ENCODE measurements at places on chromosomes 13 and 19.

GRCh38 chr13:71712988-71713653, 153.9 kb downstream of the DACH1 start:
- DNase-seq = no peak

DNA sequence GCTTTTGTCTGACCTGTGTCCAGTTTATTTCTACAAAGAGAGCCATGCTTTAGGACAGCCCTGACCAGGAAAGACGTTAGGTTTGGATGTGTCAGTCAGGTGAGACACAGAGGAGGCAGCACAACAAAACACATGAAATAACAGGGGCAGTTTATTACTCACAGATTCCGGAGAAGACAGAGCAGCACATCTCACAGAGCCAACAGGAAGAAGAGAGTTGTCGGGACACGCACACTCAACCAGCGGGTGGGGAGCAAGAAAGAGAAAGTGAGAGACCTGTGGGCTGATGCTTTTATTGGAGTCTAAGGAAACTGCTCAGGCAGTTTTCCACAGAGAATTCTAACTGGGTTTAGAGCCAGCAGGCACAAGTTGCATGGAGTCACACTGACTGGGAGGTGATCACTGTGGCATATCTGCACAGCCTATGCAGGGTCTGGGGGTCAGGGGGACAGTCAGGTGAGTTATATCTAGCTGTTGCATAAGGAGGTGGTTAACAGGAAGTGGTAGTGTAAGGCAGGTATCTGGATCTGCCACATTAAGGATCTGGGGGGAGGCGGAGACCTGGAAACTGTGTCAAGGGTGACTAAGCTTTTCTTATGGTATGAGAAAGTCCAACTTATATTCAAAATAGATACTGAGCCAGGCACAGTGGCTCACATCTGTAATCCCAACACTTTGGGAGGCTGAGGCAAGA, 24.1 kb upstream of the CEACAM20 start:
- no peak for DNase-seq

- no peak for DNase-seq
Measured at GRCh38 chr13:112636401-112636975, 48.5 kb upstream of the TUBGCP3 start.

DNA sequence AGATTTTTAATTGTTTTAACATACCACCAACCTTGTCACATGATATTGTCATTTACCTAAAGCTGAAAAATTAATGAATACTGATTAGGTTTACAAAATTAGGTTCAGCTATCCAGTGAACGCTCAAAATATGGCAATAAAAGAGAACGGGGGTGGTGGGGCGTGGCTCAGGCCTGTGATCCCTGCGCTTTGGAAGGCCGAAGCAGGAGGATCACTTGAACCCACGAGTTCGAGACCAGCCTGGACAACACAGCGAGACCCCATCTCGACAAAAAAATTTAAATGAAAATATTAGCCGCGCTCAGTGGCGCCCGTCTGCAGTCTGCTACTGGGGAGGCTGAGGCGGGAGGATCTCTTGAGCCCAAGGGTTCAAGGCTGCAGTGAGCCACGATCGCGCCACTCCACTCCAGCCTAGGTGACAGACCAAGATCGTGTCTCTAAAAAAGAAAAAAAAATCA, 516 bp upstream of the FAM32A start:
- no peak for DNase-seq

GRCh38 chr13:92864584-92865284, 361.9 kb upstream of the GPC6 start:
- no peak for DNase-seq

DNA sequence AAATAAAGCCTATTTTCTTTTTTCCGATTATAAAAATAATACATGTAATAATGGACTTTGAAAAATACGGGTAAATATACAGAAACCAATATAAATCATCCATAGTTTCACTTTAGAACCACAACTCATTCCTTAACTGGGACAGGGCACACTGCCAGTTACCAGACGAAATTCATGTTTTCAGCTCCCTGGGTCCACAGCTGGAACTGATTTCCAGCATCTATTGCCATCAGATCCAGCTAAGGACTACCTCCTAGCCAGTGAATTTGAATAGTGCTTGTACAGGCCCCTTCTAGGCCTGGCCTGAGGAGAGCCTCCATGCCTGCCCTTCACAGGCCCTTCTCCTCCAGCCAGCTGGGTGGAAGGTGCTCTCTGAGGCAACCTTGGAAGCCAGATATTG, 30.0 kb upstream of the ATP12A start:
- DNase-seq = no peak

GRCh38 chr13:78602561-78603239, 652 bp downstream of the POU4F1 start:
- DNase-seq = no peak

DNA sequence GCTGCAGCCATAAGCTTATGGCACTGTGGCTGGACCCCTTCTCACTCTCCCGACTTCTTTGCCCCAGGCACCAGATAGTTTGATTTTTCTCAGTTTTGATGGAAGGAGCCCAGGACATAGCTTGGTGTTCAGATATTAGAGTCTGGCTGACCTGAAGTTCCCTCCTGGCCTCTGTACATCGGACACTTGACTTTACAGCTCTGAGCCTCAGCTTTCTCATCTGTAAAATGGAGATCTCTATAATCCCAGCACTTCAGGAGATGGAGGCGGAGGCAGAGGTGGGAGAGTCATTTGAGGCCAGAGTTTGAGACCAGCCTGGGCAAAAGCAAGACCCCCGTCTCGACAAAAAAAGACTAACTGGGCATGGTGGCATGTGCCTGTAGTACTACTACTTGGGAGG, 909 bp downstream of the CC2D1A start:
- no peak for DNase-seq

DNA sequence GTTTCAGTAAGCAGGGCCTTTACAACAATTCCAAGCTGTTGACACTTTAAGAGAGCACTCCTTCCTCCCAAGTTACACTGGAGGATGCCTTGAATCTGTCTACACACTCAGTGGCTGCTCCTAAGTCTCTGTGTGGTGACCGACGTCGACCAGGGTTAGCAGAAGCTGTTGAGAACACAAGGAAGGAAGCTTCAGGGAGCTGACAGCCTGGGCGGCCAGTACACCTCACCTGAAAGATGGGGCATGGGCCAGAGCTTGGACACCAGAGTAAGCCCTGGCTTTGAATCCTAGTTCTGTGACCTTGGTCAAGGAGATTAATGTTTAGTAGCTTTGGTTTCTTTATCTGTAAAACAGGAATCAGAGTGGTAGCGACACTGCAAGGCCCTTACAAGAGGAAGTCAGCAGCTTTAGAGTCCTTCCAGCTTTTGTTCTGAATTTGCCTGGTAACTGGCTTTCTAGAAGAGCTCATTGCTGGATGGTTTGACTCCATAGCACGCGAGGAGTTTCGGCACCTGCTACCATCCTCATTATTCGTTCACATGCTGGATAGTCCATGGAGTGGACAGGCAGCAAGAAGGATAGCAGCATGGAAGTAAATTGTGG, 214.2 kb downstream of the FGF9 start:
- no peak for DNase-seq

DNA sequence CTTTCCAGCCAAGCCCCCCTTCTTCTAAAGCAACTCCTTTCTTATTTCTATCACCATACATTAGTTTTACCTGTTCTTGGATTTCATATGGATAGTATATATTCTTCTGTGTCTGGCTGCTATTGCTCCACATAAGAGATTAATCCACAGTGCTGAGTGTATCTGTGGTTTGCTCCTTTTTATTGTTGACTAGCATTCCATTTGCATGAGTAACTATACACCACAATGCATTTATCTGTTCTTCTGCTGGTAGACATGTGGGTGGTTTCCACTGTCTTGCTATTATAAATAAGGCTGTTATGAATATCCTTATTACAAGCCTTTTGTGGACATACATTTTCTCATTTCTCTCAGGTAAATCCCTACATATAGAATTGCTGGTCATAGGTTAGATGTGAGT, 138.2 kb downstream of the SLC7A1 start:
- DNase-seq = no peak

DNA sequence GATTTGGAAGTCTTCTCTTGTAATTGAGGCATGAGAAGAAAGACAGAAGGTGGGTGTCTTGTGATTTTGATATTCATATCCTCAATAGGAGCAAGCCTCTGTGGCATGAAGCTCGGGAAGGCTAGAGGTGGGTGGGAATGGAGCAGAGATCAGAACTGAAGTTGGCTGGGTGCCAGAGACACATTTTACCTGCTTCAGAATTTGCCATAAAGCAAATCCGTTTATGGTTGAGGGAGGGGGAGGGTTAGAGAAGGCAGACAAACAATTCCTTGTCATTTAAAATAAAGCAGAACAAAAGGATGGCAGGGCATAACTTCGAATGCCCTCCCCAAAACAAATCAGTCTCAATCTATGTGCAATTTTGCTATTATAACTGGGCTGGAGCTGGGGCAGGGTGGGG, 305.9 kb downstream of the KLF5 start:
- no peak for DNase-seq

DNA sequence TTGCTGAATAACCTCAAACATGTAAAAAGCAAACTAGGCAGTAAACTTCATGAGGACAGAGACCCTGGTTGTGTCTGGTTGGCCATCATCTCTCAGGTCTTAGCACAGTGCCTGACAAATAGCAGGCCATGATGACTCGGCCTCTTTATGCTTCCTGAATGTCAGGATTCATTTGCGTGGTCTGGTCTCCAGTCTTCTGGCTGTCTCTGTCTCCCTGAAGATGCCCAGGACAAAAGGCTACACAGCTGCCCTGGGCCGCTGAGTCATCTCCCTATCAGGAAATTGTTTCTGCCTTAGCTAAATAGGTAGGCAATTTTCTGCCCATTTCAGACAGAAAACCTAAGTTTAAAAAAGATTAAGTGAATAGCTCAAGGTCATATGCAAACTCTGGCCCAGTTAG, 84.1 kb upstream of the FNDC3A start:
- DNase-seq = no peak

- DNase-seq = no peak
Measured at GRCh38 chr13:43000676-43001075, 8.6 kb upstream of the EPSTI1 start.

- no peak for DNase-seq
Measured at GRCh38 chr13:73865027-73865426, 269.2 kb downstream of the KLF12 start.

DNA sequence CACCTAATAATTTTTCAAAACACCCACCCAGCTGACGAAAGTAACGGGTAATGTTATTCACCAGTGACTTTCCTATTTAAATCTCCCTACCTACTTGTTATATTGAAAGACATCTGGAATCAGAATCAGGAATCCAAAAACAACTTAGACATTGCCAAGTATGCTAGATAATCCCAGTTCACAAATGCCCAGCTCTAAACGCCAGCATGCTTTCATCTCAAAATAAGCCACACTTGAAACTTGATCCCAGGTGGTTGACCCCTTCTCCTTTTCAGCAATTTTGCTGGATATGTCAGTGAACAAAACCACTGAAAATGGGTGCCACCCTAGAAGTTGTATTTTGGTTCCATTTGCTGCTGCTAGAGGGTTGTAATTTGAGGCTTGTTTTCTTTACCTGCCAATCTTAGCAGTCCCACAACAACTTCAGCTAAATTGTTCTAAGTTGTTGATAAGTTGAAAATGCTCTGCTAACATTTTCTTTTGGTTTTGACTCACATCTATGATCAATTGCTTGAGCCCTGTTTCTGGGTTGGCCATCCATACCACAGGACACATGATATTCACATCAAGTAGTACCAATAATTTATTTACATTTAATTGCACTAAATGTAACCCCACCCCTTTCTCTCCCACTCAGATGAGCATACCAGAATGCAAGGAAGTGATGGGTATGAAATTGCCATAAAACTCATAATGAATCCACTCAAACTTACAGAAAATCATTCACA, 66.4 kb downstream of the DCT start:
- no peak for DNase-seq

- no peak for DNase-seq
Measured at GRCh38 chr13:44058624-44059215, 179.0 kb downstream of the LACC1 start.

GRCh38 chr13:42814868-42815267, 33.5 kb downstream of the FAM216B start:
- no peak for DNase-seq

- DNase-seq = no peak
Measured at GRCh38 chr13:78185700-78186099, 267.1 kb upstream of the EDNRB start.

- DNase-seq = no peak
Measured at GRCh38 chr13:96898646-96899254, 95.5 kb downstream of the OXGR1 start.

- no peak for DNase-seq
Measured at GRCh38 chr13:41465898-41466320, 8.6 kb downstream of the RGCC start.

GRCh38 chr13:48626077-48626449, 27.7 kb upstream of the CYSLTR2 start:
- DNase-seq = no peak

DNA sequence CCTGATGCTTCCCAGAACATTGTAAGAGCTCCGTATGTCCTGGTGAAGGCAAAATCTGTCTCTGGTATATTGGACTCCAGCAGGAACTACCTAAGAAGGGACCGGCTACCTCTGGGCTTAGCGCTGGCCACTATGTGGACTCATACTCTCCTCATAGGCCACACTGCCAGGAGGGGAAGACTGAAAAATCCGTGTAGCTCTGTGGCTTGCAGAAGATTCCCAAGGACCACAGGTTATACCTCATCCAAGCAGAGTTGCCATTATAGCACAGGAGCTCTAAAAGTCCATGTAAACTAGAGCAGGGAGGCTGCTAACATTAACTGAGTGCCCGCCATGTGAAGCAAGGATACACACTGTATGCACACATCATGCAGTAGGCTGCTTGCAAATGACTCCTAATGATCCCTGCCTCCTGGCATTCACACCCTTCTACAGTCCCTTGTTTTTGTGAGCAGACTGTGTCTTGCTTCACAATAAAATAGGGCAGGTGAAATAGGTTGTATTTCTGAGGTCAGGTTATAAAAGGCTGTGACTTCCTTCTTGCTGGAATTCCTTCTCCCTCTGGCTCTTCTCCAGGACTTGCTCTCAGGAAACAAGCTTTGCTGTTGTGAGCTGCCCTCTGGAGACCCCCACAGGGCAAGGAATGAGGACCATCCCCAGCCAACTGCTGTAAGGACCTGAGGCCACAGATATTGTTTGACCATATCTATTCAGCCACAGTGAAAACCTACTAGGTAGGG, 192.6 kb upstream of the UBL3 start:
- no peak for DNase-seq

GRCh38 chr13:92804346-92804745, 422.3 kb upstream of the GPC6 start:
- DNase-seq = no peak

DNA sequence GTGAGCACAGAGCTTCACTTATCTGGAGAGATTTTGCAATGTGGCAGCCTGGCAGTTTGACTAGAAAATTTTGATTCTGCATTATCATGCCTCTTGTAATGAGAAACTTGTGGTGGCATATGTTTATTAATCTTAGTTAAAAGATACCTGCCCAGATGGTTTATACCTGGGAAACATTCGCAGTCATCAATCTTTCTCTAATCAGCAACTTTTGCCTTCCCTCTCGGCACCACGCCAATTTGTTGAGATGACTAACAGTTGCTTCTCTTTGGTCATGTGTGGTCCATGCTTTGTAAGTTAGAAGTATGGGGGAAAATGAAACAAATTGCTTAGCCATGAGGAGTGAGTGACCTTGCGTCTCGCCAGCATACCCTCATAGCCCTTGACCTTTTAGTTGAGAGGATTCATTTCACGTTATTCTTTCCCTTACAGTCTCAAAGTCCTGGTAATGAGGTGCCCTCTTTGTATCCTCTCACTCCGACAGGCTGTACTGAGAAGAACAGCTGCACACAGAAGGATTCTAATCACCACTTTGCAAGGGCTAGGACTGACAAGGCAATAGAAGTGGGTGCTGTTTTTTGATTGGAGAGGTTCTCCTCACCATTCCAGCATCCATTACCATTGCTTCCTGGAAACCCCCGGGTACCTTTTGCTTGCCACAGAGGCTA, 201.4 kb downstream of the OXGR1 start:
- no peak for DNase-seq

All from T-helper 9 cell (primary cell).